ENCODE measurements at places on chromosomes 2 and 18. TPM values are rescaled to one million over a fixed set of nuclear protein-coding genes. Genes with fewer than 3 reads are reported as not detected.

- DNase-seq = no peak
These were observed 11.5 kb downstream of the PGAP1 start for GRCh38 chr2:196914867-196915460.

GRCh38 chr2:213545481-213545880, 261.2 kb downstream of the SPAG16 start:
- no peak for DNase-seq

DNA sequence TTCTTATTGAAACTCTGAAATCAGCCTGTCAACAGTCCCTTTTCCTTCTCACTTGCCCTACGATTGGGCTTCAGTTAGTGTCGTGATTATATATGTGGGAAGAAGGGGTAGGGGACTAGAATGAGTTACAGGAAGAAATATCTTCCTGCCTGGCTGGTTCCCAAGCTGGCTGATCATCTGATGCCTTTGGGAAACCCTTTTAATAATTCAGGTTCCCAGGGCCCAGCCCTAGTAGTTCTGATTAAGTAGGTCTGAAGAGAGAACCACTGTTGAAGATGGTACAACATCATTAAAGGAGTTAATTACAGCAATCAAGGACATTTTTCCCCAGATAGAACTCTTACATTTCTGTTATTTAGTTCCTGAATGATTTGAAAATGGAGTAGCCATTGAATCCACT, 110.1 kb upstream of the EML6 start:
- DNase-seq = no peak

DNA sequence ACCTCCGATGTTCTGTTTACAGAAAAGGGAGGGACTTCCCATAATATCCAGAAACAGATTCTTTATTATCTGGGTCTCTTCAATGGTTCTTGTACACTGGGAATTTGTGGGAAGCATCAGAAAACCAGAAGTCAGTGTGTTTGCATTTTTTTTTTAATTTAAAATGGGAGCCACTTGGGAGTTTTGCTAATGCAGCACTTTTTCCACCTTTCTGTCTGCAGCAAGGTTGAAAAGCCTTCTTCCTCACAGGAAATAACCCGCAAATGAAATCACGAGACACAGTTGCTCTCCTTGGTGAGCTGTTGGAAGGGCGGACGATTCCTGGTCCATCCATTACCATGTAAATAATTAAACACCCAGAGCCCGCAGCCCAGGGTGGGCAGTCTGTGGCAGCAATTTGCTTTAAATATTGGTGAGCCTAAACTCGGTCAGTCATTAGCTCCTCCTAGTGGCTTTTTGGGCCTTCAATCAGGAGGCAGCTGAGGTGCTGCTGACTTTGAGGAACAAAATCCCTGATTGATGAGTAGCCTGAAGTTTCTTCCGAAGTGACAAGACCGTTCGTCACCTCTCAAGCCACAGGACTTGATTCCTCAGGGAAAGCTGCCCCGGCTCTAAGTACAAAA, 471.5 kb downstream of the EPHA4 start:
- no peak for DNase-seq

The HS6ST1 gene
- 160 TPM for total RNA-seq

The SPATA3 gene
- not detected for total RNA-seq

The DYNC2LI1 gene
- total RNA-seq = 15.7 TPM

- DNase-seq = no peak
These were observed 51.6 kb downstream of the PDK1 start for GRCh38 chr2:172607379-172607928.
